Natural killer cell treated with Interleukin-12 subunit alpha and Interleukin-12 subunit beta and Interleukin-15 and Interleukin-18, amount 100 ng/mL, for 72 hours (primary cell): ENCODE measurements at places on chromosomes 5 and 9.

- DNase-seq: no peak
These were observed 33.3 kb downstream of the TDRD7 start for GRCh38 chr9:97445119-97445701.

- DNase-seq: no peak
These were observed 244.0 kb downstream of the GAS1 start for GRCh38 chr9:86703346-86703745.

- DNase-seq: no peak
These were observed 374.6 kb downstream of the OSTF1 start for GRCh38 chr9:75462866-75463265.

DNA sequence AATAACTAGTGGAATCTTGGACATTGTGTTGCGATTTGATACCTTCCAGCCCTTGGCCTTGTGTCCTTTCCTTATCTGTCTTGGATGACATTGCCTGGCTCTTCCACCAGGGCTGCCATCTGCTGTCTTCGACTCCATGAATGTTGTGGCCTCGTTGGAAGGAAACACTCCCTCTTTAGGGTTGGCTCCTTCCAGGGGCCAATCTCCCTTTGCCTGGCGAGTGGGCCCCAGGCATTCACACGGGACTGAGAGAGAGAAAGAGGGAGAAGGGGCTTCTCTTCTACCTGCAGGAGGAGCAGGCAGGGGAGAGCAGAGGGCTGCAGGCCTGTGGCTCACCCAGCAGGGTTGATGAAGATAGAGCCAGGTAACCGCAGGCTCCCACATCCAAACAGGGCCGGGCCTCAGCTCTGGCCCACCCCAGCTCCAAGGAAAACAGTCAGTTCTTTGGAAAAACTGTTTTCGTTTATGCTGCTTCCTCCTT lies 31.3 kb downstream of the FGF1 start:
- DNase-seq: no peak

GRCh38 chr9:126513159-126514036 lies 100.3 kb upstream of the LMX1B start:
- no peak for DNase-seq

DNA sequence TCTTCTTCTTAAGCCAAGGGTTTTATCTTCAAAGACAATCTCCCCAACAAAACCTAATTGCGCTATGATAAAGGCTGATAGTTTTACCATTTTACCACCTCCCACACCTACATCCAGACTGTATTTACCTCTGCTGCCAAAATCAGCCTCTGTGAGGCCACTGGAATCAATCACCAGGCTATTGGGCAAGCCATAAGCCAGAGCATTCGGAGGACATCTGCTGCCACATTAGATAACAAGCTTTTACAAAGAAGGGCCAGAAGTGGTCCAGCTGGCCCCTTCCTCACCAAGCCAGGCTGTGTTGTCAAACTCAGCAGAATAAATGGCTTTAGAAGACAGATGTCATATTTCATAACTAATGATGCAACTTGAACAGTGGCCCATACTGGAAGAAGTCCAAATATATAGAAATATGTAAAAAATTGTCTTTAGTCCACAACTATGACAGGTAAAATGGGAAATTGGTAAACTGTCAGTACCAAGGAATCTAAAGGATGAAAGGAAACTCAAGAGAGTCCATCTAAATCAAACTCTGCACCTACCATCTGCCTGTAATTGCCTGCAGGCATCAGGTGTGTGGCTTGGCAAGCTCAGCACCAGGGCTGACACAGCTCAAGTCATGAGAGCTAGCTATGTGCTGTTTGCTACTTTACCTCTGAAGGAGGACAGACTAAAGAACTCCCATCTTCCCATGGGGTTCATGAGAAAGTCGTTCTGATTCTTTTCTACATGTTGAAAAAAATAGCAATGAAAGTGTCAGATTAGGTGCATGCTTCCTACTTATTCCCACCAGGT lies 16.1 kb downstream of the SLC45A2 start:
- no peak for DNase-seq

DNA sequence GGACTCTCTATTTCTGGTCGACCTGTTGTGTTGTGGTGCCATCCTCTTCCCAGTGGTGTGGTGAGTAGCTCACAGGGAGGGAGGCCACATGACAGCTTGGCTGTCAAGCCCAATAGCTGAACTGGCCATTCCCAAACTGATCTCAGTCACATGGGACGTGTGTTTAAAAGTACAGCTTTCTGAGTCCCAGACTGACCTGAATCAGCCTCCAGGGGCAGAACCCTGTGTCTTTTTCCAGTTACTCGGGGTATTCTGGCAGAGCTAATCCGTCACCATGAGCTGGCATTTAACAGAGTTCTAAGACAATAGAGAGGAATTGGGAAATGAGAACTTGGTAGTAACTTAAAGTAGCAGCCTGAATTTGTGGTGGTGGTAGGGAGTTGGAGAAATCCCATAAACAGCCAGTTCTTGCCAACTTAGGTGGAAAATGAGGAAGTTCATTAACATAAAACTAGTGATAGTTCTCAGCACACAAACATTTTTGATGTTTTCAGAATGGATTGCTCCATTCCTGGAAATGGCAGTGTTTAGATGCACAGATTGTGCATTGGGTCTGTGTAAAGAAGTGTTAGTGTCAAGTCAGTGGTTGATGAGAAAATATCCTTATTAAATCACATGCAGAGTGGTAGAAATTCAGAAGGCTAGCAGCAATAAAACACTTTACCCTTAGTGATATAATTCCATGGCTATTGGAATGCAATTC lies 50.9 kb downstream of the GPR107 start:
- no peak for DNase-seq

DNA sequence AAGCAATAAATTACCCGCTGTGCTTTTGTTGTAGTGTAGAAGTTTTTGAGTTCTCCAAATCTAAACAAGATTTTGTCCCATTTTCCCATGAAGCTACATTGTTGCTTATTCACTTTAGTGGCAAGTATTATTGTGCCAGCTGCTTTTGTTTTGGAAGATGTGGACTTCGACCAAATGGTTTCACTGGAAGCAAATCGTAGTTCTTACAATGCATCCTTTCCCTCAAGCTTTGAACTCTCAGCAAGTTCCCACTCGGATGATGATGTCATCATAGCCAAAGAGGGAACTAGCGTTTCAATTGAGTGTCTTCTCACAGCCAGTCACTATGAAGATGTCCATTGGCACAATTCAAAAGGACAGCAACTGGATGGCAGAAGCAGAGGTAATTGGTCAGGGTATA lies 10.9 kb downstream of the MFAP3 start:
- no peak for DNase-seq

DNA sequence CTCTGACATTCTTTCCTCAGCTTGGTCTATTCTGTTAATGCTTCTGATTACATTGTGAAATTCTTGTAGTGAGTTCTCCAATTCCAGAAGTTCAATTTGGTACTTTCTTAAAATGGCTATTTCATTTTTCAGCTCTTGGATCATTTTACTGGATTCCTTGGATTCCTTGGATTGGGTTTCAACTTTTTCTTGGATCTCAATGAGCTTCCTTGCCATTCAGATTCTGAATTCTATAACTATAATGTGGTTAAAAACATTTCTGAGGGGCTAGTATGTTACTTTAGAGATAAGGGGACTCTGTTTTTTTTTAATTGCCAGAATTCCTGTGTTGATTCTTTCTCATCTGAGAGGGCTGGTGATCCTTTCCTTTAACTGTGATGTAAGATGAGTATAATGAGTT lies 136.4 kb downstream of the MCTP1 start:
- no peak for DNase-seq

DNA sequence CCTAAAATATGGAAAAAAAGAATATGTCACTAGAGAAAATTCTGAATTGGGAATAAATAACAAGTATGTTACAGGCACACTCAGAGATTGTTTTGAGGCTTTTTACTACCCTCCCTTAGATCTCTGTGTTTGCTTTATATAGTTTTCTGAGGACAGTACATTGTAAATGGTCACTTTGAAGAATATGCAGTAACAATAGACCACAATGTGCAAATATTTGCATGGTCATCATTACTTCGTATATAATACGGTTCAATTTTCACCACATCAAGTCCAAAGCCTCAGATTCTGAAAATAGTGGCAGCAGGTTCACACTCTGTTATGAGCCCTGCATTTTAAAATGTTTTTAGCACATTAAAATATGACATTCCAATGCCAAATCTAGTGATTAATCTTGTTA lies 238.6 kb downstream of the ADAMTS6 start:
- DNase-seq: no peak

DNA sequence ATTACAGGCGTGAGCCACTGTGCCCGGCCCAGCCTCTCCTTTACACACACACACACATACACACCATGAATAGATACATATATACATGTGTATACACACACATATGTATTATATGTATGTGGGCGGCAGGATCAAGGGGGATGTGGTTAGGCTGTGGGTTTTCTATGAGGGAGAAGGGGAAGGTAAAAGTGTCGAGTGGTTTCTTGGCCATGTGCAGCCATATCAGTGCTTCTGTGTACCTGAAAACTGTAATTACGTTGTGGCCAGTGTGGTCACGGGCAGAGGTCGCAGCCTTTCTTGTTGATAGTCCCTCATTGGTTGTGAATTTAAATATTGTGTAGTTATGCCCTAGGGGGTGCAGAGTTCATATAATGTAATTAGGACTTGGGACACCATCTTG lies 16.5 kb downstream of the CDK20 start:
- DNase-seq: no peak

- DNase-seq: no peak
These were observed 167.9 kb upstream of the ACTBL2 start for GRCh38 chr5:57650360-57651069.

GRCh38 chr5:15286650-15287049 lies 213.3 kb upstream of the FBXL7 start:
- no peak for DNase-seq

DNA sequence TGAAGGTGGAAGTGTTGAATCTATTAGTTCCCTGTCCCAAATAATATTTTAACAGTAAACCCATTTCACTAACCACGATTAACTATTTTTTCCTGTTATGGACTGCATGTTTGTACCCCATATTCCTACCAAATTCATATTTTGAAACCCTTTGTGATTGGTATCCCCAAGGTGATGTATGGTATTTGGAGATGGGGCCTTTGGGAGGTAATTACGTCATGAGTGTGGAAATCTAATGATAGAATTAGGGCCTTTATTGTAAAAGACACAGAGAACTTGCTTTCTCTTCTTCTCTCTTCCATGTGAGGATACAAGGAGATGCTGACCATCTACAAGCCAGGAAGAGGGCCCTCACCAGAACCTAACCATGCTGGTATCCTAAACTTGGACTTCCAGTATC lies 744.7 kb downstream of the DTWD2 start:
- no peak for DNase-seq

DNA sequence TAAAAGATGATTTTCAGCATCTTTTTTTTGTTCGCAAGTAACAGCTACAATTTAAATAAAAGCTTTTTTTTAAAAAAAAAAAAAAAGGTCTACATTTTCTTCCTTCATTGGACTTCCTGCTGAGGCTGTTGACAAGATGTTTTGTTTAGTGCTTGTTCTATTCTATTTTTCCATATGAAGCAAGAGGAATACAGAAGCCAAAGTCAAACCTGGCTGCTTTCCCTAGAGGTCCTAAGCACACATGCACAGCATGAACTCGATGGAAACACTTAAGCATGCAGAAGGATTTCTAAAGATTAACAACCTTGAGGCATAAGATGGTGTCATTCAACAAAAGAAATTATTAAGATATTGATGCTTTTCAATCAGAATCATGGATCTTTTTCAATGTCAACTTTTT lies 105.1 kb downstream of the ADCY2 start:
- DNase-seq: no peak

- no peak for DNase-seq
These were observed 978 bp downstream of the CFAP157 start for GRCh38 chr9:127707766-127708165.

- DNase-seq: no peak
These were observed 88.1 kb downstream of the FANCC start for GRCh38 chr9:95229230-95229915.

GRCh38 chr9:93577078-93577974 lies 942 bp downstream of the PHF2 start:
- DNase-seq: no peak

GRCh38 chr9:109830545-109830944 lies 50.5 kb downstream of the PALM2AKAP2 start:
- no peak for DNase-seq

GRCh38 chr5:75057561-75057960 lies 5.2 kb upstream of the GCNT4 start:
- DNase-seq: no peak

- DNase-seq: no peak
These were observed 54.4 kb upstream of the RPL26L1 start for GRCh38 chr5:172904643-172905345.

DNA sequence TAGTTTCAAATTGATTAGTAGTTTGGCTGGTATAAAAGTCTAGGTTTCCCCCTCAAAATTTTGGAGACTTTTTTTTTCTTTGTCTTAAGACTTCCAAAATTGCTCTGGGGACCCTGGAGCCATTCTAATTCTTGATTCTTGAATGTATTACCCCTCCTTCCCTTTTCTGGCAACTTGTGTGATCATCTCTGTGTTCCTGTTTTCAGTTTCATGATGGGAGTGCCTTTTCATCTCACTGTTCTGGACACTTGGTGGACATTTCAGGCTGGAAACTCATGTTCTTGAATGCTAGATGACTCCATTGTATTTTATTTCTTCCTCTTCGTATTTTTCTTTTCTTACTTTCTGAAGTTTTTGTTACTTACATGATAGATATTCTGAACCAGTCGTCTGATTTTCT lies 57.3 kb upstream of the LRRC70 start:
- no peak for DNase-seq

- no peak for DNase-seq
These were observed 64.5 kb downstream of the NSUN2 start for GRCh38 chr5:6568383-6568782.

GRCh38 chr5:104815212-104815611 lies 1252.6 kb upstream of the NUDT12 start:
- DNase-seq: no peak

- no peak for DNase-seq
These were observed 441.6 kb downstream of the CETN3 start for GRCh38 chr5:89967771-89968444.

DNA sequence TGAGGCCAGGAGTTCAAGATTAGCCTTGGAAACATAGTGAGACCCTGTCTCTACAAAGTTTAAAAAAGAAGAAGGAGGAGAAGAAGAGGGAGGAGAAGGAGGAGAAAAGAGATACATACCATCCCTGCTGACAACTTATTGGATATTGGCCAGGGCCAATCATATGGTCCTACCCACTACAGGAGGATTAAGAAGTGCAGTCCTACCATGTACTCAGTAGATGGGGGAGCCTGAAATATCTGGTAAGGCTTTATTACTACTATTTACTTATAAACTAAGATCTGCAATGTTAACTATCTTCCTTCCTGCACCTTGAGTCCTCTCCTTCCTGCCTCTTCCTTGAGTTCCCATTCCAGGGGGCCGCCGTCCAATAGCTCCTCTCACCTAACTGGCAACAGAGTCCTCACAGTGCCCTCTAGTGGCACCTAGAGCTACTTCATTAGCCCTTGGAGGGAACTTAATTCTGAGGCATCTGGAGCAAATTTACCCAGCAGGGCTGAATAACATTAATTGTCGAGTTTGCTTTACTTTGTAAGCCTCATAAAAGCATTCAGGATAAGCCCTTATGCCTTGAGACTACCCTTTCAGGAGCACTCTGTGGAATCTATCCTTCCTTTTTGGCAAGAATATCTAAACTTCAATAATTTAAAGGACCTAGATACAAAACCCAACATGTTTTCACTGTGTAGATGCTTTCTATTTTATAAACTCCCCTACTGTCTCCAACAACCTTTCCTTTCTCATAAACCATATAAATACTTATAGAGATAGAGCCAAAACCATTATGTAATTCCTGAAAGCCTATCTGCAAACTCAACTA lies 39.1 kb upstream of the RANBP6 start:
- peak; percentile 68 for DNase-seq
